ENCODE measurements at places on chromosomes 4 and X.

DNA sequence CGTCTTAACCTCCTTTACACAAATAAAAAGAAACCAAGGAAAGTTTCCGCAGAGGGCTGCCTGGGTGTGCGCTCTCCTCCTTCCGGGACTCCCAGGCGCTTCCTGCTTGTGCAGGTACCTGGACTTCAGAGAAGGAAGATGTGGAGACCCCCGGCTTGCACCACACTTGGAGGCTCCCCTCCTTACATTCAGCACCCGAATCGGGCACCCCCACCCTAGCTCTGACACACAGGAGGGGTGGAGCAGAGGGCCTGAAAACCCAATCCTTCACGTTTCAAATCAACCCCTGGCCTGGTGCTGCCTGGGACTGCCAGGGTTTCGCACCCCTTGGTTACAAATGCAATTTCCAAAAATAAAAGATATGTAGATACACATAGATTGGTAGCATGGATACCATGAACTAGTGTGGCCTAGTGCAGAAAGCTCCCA lies 3.1 kb downstream of the NKX3-2 start:
- no peak for DNase-seq

- DNase-seq, result no peak
Measured at GRCh38 chr4:82436130-82436529, 5.7 kb downstream of the ENOPH1 start.

- DNase-seq, result no peak
Measured at GRCh38 chr4:41428601-41429279, 109.2 kb upstream of the LIMCH1 start.

DNA sequence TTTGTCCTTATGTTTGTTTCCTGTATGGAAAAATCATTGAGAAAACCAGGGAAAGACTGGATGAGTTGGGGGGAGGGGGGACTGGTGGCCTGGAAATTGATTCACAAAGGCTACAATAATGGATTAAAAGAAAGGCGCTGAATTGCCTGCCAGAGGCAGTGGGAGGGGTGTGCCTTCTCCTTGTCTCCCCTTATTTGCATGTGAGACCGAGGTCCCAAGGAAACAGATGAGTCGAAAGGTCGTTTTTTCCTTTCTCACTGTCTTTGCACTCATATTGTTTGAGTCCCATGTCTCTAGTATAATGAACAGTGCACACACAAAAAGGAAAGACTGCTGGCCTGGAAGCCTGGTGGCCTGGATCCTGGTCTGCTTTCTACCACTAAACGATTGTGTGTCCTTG lies 86.6 kb upstream of the ZDHHC15 start:
- DNase-seq, result no peak

- DNase-seq, result no peak
Measured at GRCh38 chr4:124288706-124289486, 423.6 kb downstream of the ANKRD50 start.

DNA sequence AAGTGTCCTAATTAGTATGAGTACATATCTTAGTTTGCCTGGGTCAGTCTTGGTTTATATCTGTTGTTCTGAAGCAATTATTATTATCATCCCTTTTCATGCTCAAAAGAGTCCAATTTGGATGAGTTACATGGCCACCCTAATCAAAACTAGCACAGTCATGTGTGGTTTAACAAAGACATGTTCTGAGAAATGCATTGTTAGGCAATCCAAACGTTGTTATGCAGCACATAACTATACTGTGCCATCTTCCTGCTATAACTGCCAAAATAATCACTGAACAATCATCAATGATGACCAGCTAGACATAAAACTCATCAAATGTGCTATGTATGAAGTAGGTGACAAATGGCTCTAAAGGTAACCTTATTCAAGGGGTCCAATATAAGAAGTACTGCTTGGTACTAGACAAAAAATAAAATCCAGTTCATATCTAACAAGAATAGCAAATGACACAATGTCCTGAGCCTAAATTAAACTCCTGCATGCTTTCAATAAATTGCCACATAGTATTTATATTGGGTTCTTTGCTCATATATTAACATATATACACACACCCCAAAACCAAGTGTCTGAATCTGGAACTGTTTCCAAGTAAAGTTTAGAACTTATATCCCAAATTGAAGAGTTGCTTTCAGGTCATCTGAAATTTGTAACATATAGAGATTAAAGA lies 41.9 kb downstream of the CNOT6L start:
- DNase-seq, result no peak

DNA sequence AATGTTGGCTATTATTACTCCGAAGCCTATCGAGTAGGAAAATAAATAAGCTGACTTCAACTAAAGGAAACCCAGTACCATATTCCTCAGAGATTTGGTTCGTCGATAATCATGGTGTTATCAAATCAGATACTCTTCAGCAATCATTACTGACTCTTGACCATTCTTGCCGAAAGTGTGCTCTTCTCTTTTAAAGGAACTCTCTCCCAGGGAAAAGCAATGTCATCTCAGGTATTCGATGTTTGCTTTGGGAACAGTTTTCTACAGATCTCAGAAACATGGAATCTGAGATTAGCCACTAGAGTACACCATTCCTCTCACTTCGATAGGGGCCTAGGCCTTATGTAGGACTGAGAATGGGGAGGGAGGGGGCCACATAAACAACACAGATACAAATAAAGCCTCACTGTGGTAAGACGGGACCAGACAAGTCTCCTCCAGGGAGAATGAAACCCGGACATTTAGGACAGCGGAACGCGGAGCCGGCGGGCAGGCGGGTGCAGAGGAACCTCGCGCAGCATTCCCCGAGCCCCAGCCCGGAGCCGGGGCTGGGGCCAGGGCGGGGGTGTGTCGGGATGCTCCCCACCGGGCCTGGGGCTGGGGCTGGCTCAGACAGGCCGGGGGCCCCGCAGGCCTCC lies 581 bp downstream of the DNAJB14 start:
- DNase-seq, result no peak

GRCh38 chr4:17385403-17385802 lies 126.5 kb downstream of the QDPR start:
- no peak for DNase-seq

DNA sequence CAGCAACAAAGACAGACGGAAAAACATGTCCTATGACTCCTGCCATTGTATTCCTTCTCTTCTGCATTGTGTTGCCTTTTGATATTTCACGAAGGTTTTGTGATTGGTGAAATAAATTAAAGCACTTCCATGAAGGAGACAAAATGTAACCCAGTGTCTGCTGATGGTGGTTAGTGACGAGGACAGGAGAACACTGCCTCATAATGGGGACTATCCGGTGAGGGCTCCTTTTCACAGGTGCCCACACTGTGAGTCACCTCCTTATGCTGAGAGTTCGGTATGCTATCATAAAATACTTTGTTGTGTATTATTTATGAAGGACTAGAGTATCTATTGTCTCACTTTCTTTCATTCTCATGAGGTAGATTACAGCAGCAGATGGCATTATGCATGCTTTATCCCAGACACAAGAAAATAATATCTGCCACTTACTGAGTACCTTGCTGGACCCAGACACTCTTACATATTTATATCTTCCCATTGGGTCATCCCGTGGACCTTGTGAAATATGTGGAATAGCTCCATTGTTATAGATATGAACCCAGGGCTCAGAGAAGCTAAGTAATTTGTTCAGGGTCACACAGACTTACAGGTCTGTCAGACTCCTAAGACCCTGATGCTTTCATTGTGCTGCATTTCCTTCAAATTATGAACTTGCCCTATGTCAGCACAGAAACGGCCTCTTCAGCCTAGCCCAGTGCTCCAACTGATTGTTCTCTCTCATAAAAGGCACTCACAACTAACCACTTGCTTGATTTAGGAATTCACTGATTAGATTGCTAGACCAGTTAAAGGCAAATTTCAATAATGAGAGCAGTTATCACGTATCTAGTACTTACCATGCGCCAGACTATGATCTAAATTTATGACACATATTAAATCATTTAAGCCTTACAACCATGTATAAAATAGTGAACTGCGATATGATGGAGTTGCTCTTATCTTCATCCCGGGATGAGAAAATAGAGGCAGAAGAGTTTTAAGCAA lies 31.2 kb downstream of the PLS3 start:
- no peak for DNase-seq

DNA sequence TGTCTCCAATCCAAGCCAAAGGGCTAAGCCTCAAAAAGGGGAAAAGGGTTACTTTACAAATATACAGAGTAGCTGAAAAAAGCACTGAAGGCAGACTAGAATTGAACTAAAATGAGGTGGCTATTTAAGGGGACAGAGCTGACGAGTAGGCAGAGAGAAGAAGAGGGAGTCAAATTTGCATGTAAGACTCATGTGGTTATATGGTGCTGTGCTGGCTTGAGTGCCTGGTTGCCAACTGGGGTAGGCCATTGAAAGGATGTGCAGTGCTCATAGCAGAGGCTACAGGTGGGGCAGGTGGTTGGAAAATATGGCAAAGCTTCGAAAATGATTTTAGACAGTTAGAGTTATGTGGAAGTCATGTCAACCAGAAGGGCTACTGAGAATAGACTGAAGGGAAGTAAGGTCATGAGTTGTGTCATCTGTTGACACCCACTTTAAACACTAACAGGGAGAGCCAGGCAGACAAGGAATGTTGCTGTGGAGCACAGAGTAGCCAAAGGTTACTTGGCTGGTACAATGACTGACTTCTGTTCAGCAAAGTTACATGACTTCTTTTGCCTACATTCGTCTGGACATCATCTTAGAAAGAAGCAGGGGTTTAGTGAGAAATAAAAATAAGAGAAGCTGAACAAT lies 1210.4 kb downstream of the ADGRL3 start:
- no peak for DNase-seq

- DNase-seq, result no peak
Measured at GRCh38 chr4:63757929-63758328, 651.3 kb downstream of the TECRL start.

DNA sequence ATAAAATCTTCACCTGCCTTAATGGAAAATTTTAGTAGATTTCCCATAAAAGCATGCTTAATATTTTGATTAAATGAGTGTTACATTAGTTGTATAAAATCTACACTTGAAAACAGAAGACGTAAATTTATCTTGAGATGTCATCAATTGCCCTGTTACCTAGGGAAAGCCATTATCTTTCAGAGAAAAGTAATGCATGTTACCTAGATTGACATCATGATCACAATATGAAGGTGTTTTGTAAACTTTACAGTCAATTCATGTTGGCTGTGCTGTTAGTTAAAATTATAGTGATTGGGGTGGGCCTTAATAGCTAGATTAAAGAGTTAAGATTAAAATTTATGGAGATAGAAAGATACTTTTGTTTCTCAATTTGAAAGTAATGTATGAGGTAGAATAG lies 293.2 kb upstream of the PCDH18 start:
- no peak for DNase-seq

- DNase-seq, result no peak
Measured at GRCh38 chrX:46407753-46408130, 137.5 kb downstream of the ZNF674 start.

- DNase-seq, result no peak
Measured at GRCh38 chrX:331825-332495, 13.4 kb upstream of the GTPBP6 start.

DNA sequence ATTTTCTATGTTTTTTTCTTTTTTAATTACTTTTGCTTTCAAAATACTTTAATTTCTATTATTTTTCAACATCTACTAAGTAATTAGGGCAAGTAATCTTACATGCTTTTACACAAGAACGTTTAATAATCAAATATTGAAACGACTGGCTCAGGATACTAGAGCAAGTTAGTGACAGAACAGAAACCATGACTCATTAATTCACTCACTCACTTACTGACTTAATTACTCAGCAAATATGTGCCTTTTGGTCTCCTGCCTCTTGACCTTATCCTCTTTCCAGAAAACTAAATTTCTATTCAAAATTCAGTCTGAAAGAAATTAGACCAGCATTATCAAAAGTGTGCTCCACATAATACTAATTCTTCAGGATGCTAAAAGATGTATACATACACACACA lies 314.9 kb upstream of the TEX13C start:
- DNase-seq, result no peak

GRCh38 chr4:22688236-22688635 lies 4.5 kb upstream of the GBA3 start:
- no peak for DNase-seq

- DNase-seq, result no peak
Measured at GRCh38 chr4:15961781-15962510, 1.0 kb downstream of the FGFBP2 start.

DNA sequence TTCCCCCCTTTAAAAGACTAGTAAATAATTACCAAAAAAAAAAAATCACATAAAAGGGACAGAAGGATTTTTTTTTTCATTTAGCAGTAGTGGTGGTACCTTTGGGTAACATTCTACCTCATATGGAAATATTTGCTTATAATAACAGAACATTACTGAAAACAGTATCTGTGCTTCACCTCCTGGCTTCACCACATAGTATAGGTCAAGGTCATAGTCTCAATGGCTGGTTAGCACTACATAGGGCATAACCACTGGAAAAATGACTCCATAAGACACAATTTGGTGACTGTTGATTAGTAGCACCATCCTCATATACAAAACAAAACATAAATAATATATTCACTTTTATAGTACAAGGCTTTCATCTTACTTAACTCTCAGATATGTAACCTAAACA lies 34.7 kb downstream of the MANBA start:
- DNase-seq, result no peak

DNA sequence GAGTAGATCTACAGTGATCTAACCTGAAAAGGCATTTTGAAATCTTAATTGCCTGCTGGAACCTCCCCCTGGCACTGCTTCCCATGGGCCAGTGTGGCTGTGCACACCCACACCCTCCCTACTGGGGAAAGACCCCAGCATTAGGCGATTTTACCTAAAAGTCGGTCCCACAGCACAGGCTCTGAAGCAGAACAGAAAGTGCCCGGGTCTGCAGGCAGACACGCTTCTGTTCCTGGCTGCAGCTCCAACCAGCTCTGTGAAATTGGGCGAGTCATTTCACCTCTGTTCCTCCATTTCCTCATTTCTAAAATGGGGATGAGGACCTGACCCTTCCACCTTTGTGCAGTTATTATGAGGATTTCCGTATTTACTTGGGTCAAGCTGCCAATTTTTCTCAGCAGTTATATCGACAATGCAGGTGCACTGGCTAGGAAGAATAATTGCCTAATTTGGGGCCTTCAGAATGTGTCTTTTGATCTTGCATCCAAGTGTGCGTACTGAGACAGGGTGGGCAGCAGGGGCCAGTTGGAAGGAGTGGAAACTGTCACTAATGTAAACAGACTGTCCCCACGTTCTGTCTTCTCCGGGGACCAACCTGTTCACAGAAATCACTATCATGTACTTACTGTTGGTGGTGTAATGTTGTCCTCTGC lies 7.1 kb downstream of the KLF3 start:
- DNase-seq, result no peak

DNA sequence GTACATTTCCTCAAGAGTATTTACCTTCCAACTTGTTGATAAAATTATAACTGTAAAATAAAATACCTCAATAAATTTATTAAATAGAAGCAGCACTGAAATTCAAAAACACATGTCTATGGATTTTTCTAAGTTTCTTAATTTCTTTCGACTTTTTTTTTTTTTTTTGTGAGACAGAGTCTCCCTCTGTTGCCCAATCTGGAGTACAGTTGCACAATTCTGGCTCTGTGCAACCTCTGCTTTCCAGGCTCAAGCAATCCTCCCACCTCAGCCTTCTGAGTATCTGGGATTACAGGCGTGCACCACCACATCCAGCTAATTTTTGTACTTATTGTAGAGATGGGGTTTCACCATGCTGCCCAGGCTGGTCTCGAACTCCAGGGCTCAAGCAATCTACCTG lies 79.8 kb downstream of the IQCM start:
- no peak for DNase-seq
